CD4-positive, alpha-beta memory T cell (primary cell): ENCODE measurements at places on chromosomes 12 and 14. TPM values are rescaled to one million over a fixed set of nuclear protein-coding genes. Genes with fewer than 3 reads are reported as not detected.

DNA sequence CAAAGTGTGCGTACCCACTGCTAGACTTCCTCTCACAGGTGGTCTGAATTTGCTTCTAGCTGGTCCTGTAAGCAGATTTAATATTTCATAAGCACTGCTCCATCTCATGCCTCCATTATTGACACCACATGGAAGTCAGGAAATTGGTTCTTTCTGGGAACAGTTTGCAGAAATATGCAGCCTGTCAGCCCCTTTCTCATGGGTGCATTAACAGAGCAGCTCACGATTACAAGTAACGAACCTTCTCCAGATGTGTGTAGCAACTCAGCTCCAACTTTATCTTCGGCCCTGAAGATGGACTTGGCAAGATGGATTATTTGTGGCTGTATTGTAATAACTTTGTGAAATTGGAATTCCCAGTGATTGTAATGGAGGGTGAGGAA lies 214.5 kb upstream of the DDHD1 start:
- no peak for DNase-seq

- DNase-seq = no peak
Measured at GRCh38 chr12:45532113-45532512, 197.4 kb upstream of the ARID2 start.

GRCh38 chr12:91104812-91105466 lies 6.4 kb downstream of the LUM start:
- no peak for DNase-seq

DNA sequence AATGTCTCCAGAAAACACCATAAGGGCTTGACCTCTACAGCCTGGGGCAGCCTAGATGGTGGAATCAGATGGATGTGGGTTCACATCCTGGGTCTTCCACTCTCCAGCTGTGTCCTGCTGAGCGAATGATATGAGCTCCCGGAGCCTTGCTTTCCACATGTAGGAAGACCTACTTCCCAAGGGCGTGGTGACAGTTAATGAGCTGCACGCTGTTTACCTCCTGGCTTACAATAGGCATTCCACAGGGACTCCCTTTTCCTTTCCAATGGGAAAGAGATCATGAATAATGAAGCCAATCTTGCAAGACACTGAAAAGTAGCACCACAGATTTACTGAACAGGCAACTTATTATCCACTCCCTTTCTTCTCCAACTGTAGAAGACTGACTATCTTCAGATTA lies 46.1 kb downstream of the TMTC1 start:
- no peak for DNase-seq

DNA sequence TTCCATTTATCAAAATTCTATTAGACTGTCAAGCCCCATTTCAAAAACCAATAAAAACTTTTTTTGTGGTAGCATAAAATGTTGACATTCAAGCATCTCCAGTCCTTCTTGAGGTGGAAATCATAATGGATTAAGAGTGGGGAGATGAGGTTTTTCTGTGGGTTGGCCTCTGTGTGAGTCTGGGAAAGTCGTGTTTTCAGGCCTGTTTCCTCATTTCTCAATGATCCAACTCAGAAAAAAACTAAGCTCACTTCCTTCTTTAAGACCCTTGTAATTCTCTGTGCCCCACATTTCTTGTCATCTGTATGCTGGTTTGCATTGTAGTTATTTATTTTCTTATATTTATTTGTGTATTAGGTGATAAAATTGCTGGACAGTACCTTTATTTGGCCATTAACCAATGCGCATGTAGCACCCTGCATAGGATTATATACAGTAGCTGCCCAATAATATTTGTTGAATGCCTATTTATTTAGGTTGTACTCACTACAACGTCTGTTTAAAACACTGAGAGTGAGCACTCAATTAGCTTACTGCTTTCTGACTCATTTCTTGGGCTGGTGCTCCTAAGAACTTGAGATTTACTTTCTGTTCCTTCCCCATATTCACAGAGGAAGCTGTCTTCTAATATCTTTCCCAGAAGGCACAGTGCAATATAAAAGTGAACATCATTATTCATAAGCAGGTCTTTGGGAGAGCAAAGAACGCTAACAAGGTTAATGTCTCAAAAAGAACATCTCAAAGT lies 121.9 kb downstream of the DNAI7 start:
- DNase-seq = no peak

Gene VRTN
- not detected for total RNA-seq

Gene TAS2R31
- 3.2 TPM for total RNA-seq

Gene CLEC2B
- total RNA-seq = 72.5 TPM

Gene EFS
- total RNA-seq = not detected

- DNase-seq = no peak
Measured at GRCh38 chr12:131921866-131922769, 7.0 kb upstream of the PUS1 start.

DNA sequence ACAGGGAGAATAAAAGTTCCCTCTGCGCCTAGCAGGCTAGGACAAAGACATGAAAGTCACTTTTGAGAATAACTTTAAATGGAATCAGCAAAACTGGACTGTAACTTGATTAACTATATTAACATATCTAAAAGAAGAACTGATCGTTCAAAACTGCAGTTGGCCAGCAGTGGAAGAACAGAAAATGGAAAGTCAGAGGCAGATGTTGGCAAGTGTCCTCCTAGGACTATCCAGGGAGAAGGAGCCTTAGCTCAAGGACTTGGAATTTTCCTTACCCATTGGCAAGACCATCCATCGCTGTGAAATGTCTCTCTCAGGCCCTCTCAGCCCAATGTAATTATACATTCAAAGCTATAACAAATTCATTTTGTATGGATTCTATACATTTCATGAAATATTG lies 419.7 kb downstream of the ATP23 start:
- no peak for DNase-seq

DNA sequence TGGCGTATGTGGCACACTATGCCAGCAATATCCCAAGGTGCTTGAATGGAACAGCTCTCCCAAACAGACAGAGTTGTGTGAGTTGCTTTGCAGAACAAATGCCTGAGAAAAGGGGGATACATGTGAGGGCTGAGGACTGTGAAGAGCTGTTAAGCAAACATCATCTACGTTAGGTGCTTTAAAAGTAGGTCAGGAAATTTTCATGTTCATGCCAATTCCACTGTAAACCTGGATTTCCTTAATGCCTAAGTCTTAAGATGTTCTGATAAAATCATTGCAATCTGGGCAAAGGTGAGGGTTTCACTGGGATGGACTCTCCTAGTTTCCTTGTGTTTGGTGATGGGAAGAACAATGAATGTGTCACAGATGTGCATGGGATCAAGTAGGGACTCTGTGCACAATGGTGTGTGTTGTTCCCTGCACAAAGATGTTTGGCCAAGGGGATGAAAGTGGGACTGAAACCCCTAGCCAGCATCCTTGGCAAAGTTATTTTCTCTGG lies 227.9 kb downstream of the KTN1 start:
- DNase-seq = no peak

- no peak for DNase-seq
Measured at GRCh38 chr12:91785655-91786498, 359.8 kb downstream of the BTG1 start.

GRCh38 chr14:100683578-100683977 lies 43.1 kb upstream of the DLK1 start:
- no peak for DNase-seq

GRCh38 chr12:12821975-12822374 lies 8.8 kb downstream of the DDX47 start:
- no peak for DNase-seq

Gene HOXC12
- not detected for total RNA-seq

Gene DAZAP2
- 286 TPM for total RNA-seq

DNA sequence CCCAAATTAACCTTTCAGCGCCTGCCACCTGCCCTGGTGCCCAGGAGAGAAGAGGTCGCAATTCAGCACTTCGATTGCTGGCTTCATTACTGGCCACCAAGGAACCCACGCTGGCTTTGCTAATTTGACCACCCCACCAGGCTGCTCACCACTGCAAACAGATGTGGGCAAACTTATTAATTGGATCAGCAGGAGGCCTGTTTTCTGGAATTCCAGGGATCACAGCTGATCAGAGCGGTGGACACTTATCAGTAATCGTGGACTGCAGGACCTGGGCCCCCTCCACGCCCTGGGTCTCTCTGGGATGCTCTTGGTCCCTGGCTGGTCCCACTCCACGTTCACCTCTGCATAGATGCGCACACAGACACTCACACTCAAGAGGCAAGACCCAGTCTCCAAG lies 27.8 kb downstream of the BEGAIN start:
- no peak for DNase-seq

DNA sequence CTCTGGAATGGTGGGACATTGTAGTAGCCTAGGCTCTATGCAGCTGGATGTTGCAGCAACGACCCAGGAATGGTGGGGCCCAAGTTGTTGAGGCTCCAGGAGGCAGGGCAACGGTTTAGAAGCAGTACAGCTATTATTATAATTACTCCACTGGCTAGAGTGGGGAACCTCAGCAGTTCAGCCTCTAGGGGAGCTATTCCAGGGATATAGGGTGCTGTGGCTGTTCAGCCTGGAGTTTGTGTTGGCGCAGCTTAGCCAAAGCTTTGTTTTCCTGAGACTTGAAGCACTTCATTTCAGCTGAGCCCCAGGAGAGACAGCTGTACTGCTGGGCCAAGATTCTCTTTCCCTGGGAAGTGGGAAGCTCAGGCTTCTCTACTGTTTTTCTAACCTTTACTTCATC lies 1023.0 kb upstream of the ATXN7L3B start:
- no peak for DNase-seq

DNA sequence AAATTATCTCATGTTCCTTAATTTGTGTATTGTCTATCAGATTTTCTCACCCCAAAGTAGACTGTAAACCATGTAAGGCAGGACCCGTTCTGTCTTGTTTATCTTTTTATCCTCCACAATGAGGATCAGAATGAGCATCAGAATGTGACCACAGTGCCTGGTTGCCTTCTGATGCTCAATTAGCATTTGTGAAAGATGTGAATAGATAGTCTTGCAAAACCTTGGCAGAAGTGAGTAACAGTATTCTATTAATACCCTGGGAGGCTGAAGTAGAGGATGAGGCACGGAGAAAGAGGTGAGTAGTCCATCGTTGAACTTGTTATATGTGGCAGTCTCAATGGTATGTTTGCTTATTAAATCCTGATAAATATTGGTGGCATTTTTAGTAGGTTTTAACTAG lies 781.4 kb downstream of the NRXN3 start:
- no peak for DNase-seq

DNA sequence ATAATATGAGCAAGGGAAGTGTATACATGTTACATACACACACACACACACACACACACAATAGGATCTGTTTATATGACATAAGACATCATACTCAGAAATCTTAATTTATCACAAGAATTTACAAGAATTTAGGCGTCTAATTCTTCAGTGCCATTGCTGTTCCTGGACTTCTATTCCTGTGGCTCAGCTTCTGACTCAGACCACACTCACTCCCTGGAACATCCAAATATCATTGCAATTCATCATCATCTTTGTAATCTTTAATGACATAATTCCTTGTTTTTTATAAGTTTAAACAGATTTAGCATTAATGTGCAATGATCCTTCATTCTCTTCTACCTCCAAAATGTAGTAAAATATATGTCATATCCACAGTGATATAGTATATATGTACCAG lies 544.2 kb downstream of the FOXG1 start:
- no peak for DNase-seq

DNA sequence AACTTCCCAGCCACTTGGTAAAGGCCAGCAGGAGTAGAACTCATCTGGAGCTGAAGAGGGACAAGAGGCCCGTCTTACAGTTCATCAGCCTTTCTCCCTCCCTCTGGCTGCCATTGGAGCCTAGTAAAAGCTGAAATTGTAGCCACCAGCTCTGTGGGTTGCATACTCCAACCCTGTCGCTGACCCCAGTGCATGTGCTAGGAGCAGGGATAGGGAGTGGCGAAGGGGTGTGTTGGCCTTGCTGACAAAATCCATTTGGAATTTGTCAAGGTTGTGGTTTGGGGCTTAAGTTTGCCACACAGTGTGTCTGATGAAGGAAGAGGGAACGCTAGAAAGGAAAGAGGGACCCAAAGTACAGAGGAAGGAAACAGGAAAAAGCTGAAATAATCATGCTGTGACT lies 4.0 kb upstream of the ARF3 start:
- no peak for DNase-seq

DNA sequence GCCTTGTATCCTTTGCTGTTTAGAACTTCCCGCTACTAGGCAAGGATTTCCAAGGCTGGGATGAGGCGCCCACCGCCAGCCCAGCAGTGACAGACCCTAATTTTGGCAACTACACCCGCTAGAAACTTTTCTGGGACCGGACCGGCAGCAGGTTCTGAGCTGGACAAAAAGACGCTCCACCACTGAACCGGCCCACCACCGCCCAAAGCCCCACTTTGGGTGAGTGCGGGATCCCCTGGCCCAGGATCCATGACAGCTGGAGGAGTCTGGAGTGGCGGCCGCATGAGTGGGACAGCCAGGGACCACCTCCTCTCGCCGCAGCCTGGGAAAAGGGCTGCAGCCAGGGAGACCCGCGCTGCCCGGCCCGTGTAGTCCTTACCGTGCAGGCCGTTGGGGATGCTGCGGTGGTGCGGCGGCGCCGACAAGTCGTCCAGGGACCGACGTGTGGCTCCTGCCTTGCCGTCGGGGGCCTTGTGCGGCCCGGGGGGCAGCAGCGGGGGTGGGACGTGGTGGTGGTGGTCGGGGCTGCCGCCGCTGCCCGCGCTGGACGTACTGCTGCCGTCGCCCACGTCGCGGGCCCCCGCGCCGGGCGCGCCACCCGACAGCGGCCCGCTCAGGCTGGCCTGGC lies 1.1 kb downstream of the CCDC85C start:
- DNase-seq = no peak

DNA sequence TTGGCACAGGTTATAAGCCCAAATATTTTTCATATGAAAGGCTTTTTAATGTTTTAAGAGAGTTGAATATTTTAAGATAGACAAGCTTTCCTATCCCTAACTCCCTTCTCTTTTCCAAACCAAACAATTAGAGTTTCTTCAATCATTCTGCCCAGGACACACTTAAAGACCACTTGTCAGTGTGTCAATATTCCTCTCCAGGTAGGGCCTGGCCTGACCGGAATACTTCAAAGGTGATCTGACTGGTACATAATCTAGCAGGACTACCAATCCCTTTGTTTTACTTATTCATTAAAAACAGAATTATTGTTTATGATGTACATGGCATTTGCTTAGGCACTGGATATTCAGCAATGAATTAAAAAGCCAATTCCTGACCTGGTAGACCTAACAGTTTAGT lies 24.2 kb upstream of the SNRPF start:
- no peak for DNase-seq

- DNase-seq = no peak
Measured at GRCh38 chr14:61476105-61476753, 154.8 kb downstream of the PRKCH start.

DNA sequence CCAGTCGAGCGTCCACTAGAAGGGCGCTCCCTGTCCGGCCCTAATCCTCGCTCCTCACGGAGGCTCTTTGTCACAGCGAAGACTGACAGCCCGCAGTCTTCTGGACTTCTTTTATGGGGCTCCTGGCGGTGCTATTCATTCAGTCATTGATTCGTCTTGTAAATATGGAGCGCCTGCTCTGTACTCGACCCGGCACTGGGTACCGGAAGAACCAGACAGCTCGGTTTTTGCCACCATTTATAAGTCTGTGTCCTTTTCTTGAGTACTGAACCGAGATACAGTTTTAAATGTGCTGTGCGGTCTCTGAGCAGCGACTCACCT lies 570 bp downstream of the DMAC2L start:
- DNase-seq = peak; percentile 81

- no peak for DNase-seq
Measured at GRCh38 chr14:104284107-104284592, 145.8 kb downstream of the KIF26A start.

Gene LPAR5
- total RNA-seq = 11.1 TPM
